Activated CD4-positive, alpha-beta T cell treated with anti-CD3 and anti-CD28 coated beads for 24 hours (primary cell): ENCODE measurements at places on chromosomes 6 and 20.

GRCh38 chr20:40251284-40251932 lies 437.6 kb downstream of the MAFB start:
- DNase-seq: no peak

- no peak for DNase-seq
Measured at GRCh38 chr6:72525821-72526510, 95.9 kb upstream of the KCNQ5 start.

GRCh38 chr6:53917464-53917842 lies 122.6 kb downstream of the LRRC1 start:
- DNase-seq: no peak

- no peak for DNase-seq
Measured at GRCh38 chr20:7113577-7114466, 346.3 kb downstream of the BMP2 start.

DNA sequence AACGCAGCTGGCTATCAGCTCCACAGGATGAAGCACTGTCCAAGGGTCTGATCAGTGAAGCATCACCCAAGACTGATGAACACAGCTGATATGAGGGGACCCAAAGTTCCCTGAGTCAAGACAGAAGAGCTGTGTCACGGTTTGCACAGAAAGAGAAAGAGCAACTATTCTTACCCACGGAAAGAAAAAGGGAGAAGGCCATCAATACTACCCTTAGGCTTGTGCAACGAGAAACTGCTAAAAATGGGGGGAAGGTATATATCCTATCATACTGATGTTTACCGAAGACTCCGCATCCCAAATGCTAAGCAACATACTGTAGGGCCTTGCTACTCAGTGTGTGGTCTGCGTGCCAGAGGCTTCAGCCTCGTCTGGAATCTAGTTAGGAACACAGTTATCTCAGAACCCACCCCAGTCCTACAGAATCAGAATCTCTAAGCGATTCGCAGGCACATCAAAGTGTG lies 665 bp downstream of the FASTKD5 start:
- no peak for DNase-seq
